Progenitor cell of endocrine pancreas (in vitro differentiated cells): ENCODE measurements at places on chromosomes 12 and 14. TPM values are rescaled to one million over a fixed set of nuclear protein-coding genes. Genes with fewer than 3 reads are reported as not detected.

- DNase-seq = no peak
These were observed 2.5 kb downstream of the TEAD4 start for GRCh38 chr12:2961705-2962104.

DNA sequence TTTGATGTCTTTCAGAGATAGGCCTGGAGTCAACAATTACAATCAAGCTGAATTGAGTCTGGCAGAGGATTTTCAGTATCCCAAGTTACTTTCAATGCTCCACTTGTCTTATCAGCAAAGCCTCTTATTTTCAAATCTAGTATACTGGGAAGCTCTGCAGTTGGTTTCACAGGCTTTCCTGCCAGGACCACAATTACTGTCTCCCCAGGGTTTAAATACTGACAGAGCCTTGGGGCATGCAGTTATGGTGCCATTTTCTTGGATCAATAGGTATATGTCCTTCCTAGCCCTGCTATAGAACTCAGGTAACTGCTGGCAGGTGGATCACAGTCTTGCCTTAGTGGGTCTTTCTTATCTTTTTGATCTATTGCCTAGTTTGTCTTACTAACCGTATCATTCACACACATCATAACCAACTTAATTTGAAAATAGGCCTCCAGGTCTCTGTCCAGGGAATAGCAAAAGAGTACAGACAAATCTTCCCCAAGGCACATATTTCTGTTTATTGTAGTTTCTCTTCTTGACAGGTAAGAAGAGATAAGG lies 22.4 kb upstream of the RNU6-8 start:
- DNase-seq = no peak

OTX2 gene
- 0.27 TPM in 1 of 2 replicates, not detected in the other for total RNA-seq

- no peak for DNase-seq
These were observed 72.3 kb upstream of the GPR68 start for GRCh38 chr14:91316761-91317160.

DNA sequence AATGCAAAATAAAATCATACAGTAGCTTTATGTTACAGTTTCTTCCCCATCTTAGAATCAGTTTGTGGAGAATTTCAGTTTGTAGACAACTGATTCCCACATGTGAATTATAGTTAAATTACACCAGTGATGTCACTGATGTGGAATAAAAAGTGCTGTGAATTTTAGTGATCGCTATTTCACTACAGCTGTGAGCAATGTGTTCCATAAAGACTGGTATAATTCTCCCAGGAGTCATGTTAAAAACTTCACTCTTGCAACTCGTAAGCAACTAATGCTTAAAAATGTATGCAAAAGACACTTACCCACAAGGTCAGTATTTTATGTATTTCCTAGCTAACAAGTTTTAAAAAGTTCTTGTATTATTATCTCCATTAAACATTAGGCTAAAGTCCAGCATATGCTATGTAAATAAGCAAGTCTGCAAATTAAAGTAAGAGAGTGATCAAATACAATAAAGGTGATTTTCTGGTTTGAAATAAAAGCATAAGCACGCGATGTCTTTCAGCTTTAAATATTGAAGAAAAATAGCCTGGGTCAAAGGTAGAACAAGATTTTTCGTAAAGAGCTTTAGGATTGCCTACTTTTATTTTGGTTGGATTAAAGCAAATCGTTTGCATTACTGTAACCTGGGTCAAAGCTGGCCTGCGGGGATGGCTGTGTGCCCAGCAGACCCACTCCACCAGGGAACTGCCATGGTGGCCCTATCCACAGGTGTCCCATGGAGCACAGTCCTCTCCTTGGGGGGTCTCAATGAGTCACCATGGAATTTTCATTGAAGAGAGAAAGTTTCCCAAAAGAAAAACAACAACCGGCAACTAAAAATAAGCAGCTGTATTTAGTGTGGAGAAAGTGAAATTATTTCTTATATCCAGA lies 12.7 kb upstream of the LRIG3 start:
- no peak for DNase-seq

- DNase-seq = no peak
These were observed 29.1 kb upstream of the KLRB1 start for GRCh38 chr12:9636851-9637206.

DNA sequence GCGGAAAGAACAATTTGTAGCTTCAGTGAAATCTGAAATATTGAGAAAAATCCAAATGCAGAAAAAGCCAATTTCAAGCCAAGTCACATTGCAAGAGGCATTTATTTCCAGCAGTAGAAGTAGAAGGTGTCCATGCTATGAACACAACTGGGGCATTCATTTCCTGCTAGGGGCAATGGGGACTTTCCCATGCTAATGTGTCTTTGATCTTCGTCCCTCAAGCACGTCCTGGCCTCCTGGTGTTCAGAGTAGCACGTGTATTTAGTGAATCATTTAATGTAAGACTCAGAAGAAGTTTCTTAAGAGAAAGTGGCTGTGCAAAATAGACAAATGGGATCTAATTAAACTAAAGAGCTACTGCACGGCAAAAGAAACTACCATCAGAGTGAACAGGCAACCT lies 267.9 kb downstream of the TMEM132C start:
- no peak for DNase-seq
